Kasumi-1 (cell line): ENCODE measurements at places on chromosomes 6 and 20.

GRCh38 chr20:19885939-19886660 is 128.0 kb downstream of the RIN2 start:
- no peak for DNase-seq

DNA sequence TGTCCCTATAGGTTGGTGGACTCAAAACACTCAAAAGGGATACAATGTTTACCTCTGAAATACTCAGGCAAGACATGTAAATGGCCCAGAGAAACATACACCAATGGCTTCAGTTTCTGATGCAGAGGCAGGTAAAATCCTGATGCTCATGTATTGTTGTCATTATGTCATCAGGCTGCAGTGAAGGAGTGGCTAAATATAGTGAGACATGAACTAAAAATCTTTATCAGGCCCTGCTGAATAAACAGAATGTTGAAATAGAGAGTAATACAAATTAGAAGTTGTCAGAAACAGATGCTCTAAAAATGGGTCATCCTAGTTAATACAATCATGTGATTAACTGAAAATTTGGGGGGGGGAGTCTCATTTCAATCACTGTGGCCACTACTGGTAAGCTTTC is 20.4 kb downstream of the PTPRK start:
- no peak for DNase-seq

DNA sequence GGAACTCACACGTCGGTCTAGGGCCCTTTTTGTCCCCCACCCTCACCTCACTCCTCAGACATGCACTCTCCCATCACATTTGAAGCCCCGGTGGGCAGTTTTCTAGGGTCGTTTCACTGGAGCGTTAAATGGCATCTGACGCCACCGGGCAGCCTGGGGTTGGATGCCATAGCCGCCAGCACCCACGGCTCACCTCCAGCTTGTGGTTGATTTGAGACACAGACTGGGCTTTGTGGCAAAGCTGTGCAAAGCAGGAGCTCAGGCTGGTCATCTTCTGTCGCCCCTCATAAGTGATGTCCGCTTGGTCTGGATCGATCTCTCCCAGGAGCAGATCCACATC is 530 bp downstream of the GOPC start:
- no peak for DNase-seq

- no peak for DNase-seq
These were observed 12.9 kb downstream of the ANKS1A start for GRCh38 chr6:34901930-34902329.

- no peak for DNase-seq
These were observed 46.0 kb upstream of the BHLHE23 start for GRCh38 chr20:63052571-63053431.

DNA sequence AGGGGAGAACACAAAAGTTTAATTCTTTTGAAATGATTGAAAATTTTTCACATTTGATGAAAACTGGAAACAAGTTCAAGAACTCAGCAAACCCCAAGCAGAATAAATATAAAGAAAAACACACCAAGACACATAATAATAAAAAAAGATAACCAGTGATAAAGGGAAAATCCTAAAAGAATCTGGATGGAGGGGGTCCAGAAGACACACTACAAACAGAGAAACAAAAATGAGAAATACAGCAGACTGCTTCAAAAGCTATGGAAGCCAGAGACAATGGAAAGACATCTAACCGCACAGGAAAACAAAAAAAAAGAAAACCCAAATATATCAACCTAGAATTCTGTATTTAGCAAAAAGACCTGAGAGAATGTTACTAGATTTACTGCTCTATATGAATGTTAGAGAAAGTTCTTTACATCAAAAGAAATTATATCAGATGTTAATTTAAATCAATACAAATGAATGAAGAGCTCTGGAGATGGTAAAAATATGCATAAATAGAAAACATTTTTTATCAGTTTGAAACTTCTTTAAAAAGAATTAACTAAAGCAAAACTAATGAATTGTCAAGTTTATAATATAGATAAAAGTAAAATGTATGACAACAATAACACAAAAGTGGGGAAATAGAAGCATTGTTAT is 310.7 kb upstream of the PREP start:
- no peak for DNase-seq

DNA sequence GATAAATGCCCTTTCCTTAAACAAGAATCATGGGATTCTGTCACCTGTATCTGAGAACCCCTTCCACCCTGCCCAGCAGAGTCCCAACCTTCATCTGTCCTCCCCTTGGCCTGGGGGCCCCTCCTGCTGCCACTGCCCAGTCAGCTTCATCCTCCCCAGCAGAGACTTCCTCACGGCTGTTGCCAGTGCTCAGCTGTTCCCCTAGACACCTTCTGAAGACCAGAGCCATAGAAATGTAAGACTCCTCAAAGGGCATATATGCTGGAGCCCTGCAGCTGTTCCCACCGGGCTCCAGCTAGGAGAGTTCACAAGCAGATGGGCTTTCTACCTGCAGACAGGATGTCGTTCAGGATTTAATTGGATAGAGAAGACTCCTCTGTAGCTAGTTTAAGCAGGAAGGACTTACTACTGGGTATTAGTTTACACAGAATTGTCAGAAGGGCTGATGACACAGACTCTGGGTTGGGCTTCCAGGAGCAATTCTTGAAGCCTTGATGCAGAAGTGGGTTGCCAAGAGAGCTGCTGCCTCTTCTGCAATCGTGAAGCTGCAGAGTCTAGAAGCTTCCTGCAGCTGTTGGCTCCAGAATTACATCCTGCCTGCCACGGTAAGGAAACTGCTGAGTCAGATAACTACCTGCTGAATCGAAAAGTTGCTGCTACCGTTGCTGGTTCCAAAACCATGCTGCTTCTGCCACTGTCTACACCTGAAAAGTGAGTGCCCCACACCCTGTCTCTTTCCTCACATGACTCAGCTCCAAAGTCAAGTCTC is 57.1 kb upstream of the MLN start:
- peak; percentile 34 for DNase-seq
